Cortex of kidney (tissue), 1 donor: ENCODE measurements at places on chromosomes 11 and 22.

GRCh38 chr11:86246293-86246675, 1.7 kb downstream of the EED start:
- DNase-seq, result no peak

DNA sequence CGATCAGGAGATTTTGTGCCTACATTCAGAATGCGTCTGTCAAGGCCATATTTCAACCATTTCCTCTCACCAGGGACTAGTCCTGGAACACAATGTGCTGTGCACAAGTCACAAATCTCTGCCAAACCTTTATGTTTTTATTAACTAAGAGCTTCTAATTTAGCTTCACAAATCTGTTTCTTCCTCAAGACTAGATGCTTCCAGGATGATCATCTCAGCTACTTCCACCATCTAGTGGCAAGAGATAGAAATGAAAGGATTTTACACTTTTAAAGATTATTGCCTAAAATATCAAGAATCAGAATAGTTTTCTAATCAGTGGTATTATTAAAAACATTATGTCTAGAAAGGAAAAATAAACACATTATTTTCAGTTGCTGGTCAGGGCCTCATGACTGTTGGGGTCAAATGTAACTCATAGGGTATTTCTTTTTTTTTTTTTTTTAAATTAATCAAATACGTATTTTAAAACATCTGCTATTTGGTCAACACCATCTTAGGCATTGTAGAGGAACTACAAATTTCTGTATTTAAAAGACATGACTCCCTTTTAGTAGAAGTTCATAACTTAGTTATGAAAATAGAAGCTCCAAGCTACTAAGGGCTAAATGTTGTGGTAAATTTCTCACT, 1102.6 kb downstream of the DLG2 start:
- DNase-seq, result no peak

GRCh38 chr11:693415-693831, 1.6 kb downstream of the DEAF1 start:
- no peak for DNase-seq

DNA sequence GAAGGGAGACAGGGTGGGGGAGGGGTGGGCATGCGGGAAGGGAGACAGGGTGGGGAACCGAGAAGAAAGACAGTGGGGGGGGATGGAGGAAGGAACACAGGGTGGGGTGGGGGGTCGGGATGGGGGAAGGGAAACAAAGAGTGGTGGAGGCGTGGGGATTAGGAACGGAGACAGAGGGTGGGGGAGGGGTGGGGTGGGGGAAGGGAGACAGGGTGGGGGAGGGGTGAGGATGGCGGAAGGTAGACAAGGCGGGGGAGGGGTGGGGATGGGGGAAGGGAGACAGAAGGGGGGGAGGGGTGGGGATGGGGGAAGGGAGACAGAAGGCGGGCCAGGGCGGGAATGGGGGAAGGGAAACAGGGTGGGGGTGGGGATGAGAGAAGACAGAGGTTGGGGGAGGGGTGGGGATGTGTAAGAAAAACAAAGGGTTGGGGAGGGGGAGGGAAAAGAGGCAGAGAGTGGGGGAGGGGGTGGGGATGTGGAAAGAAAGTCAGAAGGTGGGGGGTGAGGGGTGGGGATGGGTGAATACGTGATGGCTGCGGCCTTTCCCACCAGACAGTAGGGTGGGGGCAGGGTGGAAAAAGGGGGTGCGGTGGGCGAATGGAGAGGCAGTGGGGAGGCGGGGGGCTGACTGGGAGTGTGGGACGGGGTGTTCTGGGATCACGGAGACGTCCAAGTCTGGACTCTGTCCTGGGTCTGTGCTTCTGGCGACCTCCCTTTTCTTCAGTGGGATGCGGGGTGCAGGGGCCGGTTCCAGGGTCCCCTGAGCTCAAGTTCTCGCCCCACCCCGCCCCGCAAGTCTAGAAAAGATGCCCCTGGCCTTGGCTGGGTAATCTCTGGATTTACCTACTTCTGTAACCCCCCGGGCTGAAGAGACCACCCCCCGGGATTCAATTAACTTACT, 744 bp downstream of the PRAME start:
- no peak for DNase-seq

GRCh38 chr11:101397979-101398378, 185.8 kb downstream of the TRPC6 start:
- DNase-seq, result no peak

- DNase-seq, result no peak
Measured at GRCh38 chr11:5541427-5541826, 6.9 kb downstream of the OR52H1 start.

DNA sequence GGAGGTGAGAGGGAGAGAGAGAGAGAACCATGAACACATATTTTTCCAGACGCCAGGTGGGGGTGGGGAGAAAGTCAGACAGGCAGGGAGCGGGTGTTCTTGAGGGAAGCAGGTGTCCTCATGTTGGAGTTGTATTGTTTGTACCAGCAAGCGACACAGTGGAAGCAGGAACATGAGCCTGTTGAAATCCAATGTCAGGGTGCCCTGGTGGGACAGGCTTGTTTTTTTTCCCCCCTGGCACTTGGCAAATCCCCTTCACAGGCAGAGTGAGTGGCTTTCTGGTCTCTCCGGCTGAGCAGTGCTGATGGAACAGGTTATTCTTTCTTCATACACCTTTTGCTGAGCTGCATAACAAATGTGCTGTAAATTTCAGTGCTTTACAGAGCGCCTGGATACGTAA, 125.6 kb downstream of the GRIK4 start:
- no peak for DNase-seq

GRCh38 chr11:66973956-66974580, 1.0 kb upstream of the C11orf86 start:
- no peak for DNase-seq
